ENCODE measurements at places on chromosomes 4 and X.
A peak's percentile ranks its signal among the peaks of the same experiment; 100 is the strongest.

DNA sequence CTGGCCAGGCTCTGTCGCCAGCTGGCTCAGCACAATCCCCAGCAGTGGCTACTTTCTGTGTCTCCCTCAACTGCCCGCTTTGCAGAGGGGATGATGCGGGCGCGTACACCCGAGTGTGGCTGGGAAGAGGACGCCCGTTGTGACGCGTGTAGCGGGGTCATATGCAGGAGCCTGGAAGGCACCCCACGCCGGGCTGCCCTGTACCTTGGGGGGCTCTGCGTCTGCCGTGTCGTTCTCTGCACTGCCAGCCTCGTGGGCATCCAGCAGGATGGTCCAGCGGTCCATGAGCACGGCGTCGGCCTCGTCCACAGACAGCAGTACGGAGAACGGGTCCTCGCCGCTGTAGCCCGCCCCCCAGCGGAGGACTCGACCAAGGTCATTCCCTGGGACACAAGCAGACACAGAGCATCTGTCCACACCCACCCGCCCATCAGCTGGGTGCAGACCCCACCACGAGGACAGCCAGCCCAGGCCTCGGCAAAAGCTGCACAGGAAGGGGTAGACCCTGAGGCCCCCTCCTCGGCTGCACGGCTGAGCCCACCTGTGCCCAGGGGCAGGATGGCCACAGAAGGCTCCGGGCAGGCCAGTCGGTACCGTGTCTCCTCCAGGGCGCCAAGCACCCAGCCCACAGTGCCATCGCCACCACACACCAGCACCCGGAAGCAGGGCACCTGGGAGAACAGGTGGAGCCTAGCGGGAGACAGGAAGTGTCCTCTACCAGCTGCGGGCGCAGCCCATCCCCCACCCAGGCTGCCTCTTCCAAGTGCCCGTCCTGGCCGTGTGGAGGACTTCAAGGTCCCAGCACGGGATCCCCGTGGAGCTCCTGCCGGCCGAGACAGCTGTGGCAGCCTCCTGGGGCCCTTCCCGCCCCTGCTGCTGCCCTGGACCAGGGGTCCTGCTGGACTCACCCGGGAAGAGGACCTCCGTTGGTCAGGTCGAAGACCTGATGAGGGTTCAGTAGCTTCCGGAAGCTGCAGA is 10.8 kb downstream of the DGKQ start:
- no peak for DNase-seq

GRCh38 chrX:136647677-136648360 is at the start of gene CD40LG:
TSS of gene CD40LG (plus strand) at chrX:136648158. CDS start at chrX:136648249, 91 bp downstream.
- no peak for DNase-seq

DNA sequence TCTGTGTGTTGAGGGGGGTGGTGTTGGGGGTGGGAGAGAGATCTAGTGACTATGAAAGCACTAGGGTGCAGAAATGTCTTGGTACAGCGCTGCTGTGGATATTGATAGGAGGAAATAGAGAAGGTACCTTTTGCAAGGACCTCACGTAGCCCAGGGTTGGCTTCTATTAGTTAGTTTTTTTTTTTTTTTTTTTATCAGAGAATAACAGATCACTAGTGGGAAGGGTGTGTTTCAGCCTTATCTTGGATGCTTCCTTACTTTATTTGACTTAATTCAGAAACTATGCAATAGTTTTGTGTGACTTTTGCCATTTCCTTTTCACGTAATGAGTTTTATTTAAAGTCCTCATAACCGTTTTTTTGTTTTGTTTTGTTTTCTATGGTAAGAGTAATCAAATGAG is 16.4 kb upstream of the PGRMC2 start:
- no peak for DNase-seq

DNA sequence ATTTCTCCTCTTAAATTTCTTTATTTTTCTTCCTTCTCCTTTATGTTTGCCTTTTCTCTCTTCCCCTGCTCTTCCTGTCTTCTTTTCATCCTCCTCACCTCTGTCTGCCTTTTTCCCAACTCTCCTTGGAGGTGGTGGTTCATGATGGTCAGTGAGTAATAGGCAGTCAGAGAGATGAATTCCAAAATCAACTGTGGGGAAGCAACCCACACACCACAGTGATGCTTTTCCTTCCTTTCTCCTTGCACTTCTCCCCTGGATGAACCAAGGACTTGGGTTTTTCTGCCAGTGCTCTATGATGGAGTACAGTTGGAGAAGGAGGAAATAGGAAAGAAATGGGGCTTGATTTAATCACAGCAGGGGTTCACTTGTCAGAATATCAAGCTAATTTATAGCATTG is 153.8 kb downstream of the DCK start:
- DNase-seq = no peak

- no peak for DNase-seq
Measured at GRCh38 chr4:147610686-147611085, 6.5 kb upstream of the TMEM184C start.

- no peak for DNase-seq
Measured at GRCh38 chrX:7948483-7948882, 21.3 kb upstream of the PNPLA4 start.

GRCh38 chrX:20224814-20225487 is 41.8 kb downstream of the RPS6KA3 start:
- no peak for DNase-seq

DNA sequence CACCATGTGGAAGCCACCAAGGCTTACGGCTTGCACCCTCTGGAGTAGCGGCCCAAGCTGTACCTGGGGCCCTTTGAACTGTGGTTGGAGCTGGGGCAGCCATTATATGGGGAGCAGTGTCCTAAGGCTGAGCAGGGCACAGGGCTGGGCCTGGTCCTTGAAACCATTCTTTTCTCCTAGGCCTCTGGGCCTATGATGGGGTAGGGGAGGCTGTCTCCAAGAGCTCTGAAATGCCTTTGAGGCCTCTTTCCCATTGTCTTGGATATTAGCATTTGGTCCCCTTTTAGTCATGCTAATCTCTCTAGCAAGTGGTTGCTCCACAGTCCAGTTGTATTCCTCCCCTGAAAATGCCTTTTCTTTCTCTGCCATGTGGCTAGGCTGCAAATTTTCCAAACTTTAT is 96.4 kb upstream of the ARX start:
- DNase-seq = no peak

- no peak for DNase-seq
Measured at GRCh38 chr4:6473264-6474052, 1.0 kb upstream of the PPP2R2C start.

DNA sequence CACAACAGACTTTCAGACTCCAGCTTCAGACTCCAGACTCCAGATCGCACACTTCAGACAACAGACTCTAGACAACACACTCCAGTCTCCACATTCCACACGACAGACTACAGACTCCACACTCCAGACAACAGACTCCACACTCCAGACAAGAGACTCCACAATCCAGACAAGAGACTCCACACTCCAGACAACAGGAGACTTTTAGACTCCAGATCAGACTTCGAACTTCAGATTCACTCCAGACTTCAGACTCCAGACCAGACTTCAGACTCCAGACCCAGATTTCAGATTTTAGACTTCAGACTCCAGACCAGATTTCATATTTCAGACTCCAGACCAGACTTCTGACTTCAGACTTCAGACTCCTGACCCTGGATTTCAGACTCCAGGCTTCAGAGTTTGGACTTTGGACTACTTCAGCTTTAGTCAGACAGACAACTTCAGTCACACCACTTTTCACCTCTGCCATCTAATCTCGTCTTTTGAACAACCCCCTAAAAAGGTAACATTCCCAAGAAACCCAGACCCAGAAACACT is 29.0 kb upstream of the TLR2 start:
- DNase-seq = no peak

DNA sequence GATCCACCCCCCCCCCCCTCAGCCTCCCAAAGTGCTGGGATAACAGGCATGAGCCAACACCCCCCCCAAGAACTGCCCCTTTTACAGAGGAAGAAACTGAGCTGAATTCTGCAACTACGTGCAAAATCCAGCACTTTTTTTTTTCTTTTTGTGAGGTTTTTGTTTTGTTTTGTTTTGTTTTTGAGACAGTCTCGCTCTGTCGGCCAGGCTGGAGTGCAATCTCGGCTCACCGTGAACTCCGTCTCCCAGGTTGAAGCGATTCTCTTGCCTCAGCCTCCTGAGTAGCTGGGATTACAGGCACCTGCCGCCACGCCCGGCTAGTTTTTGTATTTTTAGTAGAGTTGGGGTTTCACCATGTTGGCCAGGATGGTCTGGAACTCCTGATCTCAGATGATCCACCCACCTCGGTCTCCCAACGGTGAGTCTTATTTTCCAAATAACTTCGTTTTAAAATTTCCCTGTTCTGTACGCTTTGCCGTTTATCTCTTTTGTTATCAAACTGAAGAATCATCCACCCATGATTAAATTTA is 4.9 kb downstream of the CRLF2 start:
- no peak for DNase-seq

DNA sequence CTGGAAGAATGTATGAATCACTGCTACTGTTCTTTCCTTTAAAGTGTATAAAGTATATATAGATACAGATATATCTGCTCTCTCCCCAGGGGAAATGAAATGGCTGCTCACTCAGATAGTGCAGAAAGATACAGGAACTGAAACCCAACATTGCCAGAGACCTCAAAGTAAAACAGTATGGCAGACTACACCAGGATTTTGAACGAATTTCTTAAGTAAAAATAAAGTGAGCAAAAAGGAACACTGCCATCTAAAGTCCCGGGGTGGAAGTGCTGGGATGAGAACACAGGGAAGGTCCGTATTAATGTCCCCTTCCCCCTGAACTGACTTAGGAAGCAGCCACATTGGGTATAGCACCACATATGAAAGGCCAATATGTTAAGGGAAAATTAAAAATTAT is 93.4 kb downstream of the TMA16 start:
- DNase-seq = no peak

- no peak for DNase-seq
Measured at GRCh38 chr4:185870366-185870765, 58.4 kb upstream of the SORBS2 start.

GRCh38 chrX:14125462-14125861 is 95.8 kb upstream of the GEMIN8 start:
- DNase-seq = no peak

- DNase-seq = no peak
Measured at GRCh38 chr4:162456106-162456505, 292.3 kb upstream of the FSTL5 start.

GRCh38 chr4:128068918-128069317 is 7.8 kb downstream of the LARP1B start:
- no peak for DNase-seq

DNA sequence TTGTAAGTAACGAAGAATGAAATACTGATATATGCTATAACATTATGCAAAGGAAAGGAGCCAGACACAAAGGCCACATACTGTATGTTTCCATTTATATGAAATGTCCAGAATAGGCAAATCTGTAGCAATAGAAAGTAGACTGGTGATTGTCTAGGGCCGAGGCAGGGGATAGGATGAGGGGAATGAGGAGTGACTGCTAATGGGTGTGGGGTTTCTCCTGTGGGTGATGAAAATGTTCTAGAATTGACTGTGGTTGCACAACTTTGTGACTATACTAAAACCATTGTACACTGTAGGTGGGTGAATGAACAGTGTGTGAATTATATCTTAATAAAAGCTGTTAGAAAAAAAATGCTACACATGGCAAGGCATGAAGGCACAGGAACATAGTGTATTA is 19.9 kb upstream of the SUPT20HL1 start:
- DNase-seq = no peak

DNA sequence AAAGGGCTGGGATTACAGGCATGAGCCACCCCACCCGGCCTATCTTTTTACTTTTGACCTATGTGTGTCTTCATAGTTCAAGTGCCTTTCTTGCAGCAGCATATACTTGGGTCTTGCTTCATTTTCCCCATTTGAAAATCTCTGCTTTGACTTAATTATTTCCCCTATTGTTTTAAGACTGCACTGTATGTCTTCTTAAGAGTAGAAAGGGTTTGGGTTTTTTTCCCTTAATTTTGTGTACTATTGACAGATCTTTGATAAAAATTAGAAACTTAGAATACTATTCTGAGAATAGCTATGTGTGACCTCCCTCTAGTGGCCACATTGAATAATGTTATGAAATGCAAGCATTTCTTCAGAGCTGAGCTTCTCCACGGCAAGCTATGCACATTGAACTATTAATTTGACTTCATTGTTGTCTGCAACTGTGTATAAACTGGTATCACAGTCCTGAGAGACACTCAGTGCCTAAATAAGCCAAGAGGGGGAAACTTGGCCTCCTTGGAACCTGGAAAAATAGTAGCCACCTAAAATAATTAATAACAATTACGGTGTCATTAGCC is 8.7 kb upstream of the SLC25A4 start:
- peak; percentile 36 for DNase-seq

- DNase-seq = no peak
Measured at GRCh38 chrX:134634691-134635090, 23.6 kb downstream of the PLAC1 start.

Data from NCI-H345 (cell line).